ENCODE measurements at places on chromosomes 2 and 18.
A peak's percentile ranks its signal among the peaks of the same experiment; 100 is the strongest.

DNA sequence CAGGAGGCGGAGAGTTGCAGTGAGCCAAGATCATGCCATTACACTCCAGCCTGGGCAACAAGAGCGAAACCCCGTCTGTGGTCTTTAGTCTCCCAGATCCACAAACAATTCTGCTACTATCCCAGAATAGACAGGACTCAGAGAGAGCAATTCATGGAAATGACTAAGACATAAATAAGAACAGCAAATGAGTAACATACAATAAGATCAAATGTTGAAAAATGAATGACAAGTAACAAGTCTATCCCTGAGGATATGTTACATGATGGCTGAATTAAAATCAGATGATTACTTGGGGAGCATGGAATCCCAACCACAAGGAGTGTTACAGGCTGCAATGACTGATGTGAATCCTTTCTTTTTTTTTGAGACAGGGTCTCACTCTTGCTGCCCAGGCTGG is 10.3 kb downstream of the ARL5A start:
- no peak for DNase-seq

GRCh38 chr18:75782826-75783225 is 355.3 kb upstream of the SMIM21 start:
- DNase-seq: no peak

- no peak for DNase-seq
These were observed 229.8 kb downstream of the VAPA start for GRCh38 chr18:10143596-10143995.

DNA sequence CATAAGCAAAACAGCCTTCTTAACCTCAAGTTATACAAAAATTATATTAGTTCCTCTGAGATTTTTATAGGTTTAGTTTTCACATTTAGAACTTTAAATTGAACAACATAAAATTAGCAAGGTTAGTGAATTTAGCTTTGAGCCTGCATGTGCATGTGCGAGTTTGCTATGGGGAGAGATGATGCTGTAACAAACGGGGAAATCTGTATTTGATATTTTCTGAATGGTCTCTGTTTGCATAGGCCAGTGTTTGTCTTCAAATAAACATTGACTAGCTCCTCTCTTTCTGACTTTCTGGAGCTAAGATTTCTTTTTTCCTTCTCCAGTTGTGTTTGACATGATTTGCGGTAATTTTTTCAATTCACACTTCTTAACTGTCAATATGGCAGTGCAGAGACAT is 30.9 kb upstream of the IL18RAP start:
- no peak for DNase-seq

GRCh38 chr2:179495315-179495714 is 230.7 kb upstream of the SESTD1 start:
- DNase-seq: no peak

GRCh38 chr2:68083346-68083745 is 20.5 kb upstream of the C1D start:
- DNase-seq: no peak

GRCh38 chr18:63613420-63613819 is 26.3 kb downstream of the SERPINB13 start:
- DNase-seq: no peak

DNA sequence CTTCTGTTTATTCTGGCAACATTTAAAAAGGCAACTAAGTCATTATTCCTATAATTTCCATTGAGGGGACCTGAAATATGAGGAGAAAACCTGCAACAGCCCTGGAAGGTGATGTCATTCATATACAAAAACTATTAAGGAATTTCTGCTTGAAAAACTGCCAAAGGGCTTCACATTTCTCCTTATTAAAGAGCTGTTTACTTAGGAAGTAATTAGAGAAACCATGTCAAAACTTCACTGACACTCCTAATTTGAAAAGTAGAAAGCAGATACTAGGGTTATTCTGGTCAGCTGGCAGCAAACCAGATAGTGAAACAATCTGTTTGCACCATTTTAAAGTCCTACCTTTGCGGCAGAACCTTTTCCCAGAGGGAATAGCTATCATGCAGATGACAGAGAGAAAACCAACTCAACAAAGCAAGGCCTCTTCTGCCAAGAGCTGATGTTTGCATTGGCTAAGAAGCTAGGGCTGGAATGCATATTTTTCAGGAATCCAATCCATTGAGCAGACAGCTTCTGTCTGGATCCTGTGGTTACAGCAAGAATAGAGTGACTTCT is 592.2 kb upstream of the SYT4 start:
- DNase-seq: peak; percentile 88

All from choroid plexus epithelial cell (primary cell).